CD4-positive, alpha-beta T cell treated with Interleukin-6 at 100 ng/mL for 8 hours (primary cell): ENCODE measurements at places on chromosomes 2 and 18.

- DNase-seq, result peak; percentile 86
Observed at GRCh38 chr2:234463626-234464290, 33.1 kb downstream of the ARL4C start.

DNA sequence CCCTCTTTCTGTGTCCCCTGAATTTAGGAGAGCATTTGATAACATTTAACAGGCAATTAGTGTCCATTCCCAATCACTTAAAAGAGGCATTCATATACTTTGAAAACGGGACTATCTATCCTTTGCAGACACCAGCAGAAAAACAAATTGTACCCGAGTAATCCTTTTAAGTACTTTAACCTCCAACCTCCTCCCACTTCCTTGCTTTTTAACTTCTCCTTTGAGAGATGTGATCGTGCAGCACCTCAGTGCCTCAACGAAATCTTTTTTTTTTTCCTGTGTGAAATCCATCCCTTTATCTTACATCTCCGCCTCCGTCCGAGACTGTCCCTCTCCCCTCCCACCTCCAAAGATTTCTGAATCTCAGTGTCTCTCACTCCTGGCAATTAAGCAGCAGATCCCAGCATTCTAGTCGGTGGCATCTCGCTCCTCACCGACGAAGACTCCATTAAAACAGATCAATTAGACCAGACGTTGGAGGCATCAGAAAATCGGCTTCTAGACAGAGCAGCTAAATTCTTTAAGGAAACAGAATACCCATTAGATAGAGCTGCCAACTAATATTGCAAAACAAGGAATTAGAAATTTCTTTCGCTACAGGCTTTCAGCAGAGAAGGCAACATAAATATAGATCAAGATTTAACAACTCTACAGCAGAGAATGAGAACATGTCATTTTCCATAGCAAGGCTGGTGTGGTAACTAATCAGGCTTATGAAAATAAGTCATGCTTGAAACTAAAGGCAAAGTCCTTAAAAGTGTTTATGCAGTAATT, 1.9 kb upstream of the TMEFF2 start:
- no peak for DNase-seq

DNA sequence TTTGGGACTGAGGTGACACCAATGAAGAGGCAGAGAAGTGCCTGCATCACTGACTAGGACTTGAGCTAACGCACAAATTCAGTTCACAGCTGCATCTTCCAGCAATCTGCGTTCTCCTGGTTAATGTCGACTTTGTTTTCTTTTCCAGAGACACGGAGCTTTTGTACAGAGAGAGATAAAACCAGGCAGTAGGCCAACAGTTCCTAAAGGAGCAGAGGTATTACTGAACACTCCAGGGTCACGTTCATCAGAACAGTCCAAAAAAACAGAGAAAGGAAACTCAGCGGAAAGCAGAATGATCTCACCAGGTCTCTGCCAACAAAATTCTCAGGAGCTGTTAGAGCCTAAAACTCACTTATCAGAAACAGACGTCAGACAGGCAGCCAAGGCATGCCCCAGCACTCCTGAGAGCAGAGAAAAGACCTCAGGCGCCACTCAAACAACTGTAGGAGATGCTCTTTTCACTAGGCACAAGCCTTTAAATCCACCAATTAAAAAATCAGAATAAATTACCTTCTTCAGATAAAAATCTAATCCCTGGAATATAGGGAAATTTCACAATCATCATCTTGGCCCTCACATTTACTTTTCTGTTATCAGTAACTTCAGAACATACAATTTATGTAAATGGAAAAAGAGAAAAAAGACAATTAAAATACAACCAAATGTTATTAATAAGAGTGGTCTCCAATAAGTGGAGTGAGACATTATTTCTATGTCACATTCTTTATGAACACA, 95.9 kb upstream of the SPTBN1 start:
- DNase-seq, result no peak

GRCh38 chr18:59554796-59555335, 142.4 kb downstream of the CCBE1 start:
- DNase-seq, result no peak

- DNase-seq, result no peak
Observed at GRCh38 chr2:239252801-239253200, 148.0 kb downstream of the HDAC4 start.

DNA sequence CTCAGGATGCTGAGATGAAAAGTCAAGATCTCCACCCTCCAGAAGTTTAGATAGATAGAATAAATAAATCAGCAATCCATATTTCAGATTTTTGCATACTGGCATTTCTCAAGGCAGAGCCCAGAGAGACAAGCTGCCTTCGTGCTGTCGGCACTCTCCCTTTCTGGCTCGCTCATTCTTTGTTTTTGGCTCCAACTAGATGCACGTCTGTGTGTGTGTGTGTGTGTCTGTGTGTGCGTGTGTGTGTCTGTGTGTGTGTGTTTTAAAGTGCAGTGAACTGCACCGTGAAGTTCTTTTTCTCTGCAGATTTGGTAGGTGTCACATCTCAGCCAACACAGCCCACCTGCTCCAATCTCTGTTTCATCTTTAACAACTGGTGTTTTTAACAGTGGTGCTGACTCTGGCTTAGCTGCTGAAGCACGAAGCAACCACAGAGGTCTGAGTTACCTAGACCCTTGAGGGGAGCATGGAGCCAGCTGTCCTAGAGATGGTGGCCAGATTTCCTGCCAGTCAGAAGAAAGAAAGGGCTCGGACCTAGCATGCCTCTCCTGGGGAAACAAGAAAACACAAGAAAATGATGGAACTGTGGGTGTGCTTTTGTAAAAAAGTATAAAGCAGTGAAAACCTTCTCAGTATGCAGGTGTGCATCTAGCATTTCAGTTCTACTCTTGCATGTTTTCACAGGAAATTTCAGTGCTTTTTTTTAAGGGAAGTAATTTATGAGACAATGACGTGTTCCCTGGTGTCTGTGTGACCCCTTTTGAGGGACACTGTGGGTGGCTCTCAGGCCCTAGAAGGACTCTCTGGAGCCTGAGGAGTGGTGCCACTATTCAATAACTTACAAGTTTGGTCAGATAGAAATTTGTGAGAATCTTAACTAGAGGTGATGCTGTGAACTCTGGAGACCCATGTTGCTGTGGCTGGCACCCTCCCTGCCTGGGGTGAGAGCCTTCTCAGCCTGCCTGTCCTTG, 364.3 kb downstream of the RNF144A start:
- DNase-seq, result no peak

GRCh38 chr2:30645745-30646119, 161.5 kb downstream of the CAPN13 start:
- no peak for DNase-seq

DNA sequence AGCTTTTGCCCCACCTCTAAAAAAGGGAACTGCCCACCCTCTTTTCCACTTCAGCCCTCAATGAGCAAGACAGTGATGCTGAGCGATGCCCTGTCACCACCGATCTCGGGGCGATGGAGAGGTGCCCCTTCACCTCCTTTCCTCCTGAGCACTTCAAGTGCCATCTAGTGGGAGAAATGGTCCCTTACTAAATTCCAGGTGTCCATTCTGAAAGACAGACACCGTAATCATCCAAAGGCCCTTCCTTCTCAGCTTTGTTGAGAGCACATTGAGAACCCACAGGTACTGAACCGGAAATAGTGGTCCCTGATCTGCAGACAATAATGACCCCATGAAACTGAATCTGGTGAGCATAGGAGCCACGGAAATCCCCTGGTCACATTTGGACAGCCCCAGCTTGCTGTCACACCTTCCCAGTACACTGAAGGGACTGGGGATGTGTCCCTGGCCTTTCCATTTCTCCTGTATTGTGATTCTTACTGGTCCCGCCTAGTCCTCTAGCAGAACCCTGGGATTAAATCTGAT, 38.5 kb downstream of the KCTD18 start:
- DNase-seq, result peak; percentile 49

GRCh38 chr2:7480431-7480830, 563.2 kb downstream of the RNF144A start:
- DNase-seq, result no peak

DNA sequence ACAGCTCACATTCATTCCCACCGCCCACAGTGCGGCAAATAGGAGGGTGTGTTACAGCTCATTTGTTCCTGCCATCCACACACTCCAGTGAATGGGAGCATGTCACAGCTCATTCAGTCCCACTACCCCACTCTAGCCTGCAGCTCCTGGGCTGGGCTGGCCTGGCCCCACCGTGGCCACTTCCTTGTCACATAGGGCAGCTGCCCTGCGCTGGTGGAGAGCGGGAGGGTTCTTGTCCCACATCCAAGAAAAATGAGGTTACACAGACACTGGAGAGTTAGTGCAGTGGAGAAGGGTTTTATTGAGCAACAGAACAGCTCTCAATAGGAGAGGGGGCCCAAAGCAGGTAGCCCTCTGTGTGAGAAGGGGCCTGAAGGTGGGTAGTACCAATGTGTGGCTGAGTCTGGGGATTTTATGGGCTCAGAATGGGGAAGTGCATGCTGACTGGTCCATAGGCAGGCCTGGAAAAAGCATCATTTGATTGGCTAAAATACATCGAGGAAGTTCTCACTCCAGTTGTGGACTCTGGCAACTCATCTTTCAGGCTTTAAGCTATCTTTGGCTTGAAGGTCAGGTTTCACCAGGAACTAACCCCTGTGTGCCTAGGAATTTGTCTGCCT, 249.7 kb downstream of the ETAA1 start:
- no peak for DNase-seq

DNA sequence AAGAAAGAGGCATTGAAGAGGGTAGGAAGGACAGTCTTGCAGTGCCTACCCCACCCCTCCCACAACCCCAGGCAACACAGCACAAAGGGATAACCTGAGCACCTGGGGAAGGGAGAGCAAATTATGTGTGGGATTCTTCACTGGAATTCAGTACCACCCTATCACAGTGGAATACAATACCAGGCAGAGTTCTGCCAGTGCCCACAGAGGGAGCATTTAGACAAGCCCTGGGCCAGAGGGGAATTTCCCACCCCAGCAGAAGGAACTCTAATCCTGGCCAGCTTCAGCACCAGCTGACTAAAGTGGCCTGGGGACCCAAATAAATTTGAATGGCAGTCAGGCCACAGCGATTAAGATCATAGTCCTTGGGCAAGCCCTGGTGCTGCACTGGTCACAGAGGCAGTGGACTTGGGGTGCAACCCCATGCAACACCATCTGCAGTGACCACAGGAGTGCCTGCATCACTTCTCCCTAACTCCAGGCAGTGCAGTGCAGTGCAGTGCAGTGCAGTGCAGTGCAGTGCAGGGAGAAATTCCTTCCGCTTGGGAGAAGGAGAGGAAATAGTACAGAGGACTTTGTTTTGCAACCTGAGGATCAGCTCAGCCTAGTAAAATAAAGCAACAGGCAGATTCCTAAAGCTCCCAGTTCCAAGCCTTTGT, 147.8 kb upstream of the SRD5A2 start:
- DNase-seq, result no peak

- DNase-seq, result no peak
Observed at GRCh38 chr2:12763486-12763885, 46.8 kb downstream of the TRIB2 start.

GRCh38 chr2:27489118-27489497, 435 bp downstream of the IFT172 start:
- no peak for DNase-seq

GRCh38 chr18:34848695-34849094, 138.6 kb downstream of the DTNA start:
- DNase-seq, result no peak

DNA sequence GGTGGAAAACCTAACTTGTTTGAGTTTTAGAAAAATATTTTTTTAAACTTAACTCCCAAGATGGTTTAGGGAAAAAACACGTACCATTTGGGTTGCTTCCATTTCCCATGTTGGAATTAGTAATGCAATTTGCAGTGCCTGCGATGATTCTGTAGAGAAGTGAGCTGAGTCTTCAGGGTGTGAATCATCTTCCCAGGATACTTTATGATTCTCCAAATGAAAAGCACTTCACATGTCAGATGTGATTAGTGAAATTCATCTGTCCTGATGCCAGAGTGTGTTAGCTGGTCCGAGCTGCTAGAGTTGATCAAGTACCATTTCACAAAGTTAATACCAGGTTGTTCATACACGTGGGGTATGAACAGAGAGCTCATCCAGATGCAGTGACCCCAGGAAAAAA, 59.1 kb downstream of the ACOXL start:
- DNase-seq, result no peak

- DNase-seq, result peak; percentile 84
Observed at GRCh38 chr2:221572219-221572820, at the start of gene EPHA4. Gene EPHA4 (minus strand): TSS chr2:221572304. CDS start chr2:221572248, 56 bp downstream.

DNA sequence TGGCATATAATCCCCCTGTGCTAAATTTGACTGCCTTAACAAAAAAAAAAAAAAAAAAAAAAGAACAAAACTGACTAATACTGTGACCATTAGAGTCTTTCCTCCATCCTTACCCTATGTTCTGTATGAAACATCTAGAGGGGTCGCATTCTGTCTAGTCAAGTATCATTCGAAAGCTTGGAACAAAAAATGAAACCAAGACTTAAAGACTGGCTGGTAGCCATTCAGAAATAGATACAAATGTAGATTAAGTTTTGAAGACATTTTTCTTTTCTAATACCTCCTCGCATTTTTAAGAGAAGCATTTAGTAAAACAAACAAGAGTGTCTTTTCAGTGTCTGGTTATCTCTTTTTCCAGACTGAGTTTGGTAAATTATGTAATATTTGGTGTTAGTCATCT, 66.7 kb downstream of the SPATS2L start:
- no peak for DNase-seq

DNA sequence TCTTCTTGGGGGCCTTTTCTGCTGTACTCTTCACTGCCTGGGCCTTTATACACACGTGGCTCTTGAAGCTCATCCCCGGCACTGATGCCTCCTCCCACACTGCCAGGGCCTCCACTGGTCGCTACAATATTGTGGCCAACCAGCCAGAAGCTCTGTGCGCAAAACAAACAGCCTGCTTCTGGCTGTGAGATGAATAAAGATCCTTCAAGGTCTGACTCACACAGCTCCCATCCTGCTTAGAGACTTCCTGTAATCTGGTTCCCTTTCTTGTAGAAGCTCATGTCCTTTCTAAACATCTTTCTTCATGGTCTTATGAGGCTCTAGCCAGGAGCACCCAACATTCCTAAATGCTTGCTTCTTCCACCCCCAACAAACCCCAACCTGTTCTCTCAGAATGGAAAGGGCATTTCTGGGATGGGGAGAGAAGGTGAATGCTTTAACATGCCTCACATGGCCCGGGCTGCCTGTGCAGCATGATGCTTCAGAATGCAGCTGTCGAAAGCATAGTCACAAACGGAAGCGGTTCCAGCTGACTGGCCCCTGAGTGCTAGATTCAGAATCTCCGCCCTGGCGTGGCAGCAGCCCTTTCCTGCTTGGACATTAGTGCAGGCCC, 24.6 kb downstream of the NRP2 start:
- DNase-seq, result peak; percentile 33

DNA sequence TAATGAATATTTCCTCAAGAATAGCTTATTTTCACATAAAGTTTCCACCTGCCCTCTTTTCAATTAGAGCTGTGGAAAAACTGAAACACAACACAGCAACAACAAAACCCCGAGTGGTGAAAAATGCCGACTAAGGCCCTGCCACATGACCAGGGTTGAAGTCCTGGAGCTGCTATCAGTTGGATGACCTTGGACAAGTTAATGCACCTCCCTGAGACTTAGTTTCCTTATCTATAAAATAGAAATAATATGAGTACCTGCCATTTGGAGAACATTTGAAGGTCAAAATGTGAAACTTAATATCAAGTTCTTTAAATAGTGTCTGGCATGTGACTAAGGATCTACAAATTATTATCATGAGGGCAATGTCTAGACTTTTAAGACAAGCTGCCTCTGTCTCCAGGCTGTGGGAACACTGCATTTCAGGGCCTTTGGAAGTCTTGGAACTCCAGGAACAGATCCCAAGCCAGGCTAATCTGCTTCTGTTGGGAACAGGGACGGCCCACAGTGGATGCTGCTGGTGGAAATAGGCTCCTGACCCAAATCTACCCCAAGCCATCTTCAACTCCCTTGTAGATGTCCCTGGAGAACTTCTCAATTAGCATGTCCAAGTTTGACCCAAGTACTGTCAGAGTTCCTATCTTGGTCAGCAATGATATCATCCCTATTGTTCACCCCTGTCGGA, 42.0 kb upstream of the TRIB2 start:
- no peak for DNase-seq
